Mucosa of descending colon (tissue), 3 donors: ENCODE measurements at places on chromosomes 6 and 20. TPM values are rescaled to one million over a fixed set of nuclear protein-coding genes. Genes with fewer than 3 reads are reported as not detected.

Gene TSPO2
- total RNA-seq, result not detected

Gene MCCD1
- total RNA-seq, result not detected

- DNase-seq, result no peak
Observed at GRCh38 chr6:108578595-108579327, 18.0 kb downstream of the FOXO3 start.

DNA sequence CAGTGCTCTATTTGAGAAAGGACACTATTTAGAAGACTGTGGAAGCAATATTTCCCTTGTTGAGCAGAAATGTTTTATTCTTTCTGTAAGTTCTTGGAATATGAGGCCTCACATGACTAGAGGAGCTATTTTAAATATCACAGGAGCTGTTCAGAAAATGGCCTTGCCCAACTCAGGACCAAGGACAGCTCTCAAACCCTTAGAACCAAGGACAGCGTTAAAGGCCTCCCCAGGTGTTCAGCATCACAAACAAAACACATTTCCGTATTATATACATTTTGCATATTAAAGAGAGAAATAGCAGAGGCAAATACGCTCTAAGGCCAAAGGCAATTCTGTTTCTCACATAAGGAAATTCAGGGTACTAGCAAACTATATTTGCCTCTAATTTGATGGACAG, 631.4 kb downstream of the CDH26 start:
- DNase-seq, result no peak

DNA sequence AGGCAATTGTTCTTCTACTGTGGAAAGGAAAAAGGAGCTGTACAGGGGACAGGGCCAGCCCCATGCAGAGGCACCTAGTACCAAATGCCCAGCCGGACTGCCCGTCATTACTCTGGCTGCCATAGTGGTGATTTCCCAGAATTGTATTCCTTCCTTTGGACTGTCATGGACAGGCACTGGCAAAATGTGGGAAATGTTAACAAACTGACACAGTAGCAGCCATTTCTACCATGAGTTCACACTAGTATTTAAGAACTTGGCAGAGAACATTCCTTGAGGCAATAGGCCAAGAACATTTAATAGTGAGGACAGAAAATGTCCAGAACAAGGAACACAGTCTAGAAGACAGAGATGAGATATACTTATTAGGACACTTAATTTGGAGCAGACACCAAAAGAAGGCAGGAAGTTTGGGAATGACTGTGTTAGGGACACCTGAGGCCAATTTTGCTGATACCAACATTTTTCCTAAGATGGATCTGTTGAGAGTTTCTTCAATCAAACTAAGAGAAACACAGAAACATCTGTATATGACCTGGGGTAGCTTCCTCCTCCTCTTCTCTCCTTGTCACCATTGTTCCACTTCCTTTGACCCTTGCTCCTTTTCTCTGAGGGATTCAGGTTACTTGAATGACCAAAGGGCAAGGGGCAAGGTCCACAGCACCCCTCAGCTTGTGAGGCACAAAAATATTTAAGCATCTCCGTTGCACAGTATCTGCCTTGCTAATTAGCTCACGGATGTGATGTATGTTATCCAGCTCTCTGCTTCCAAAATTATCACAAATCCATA, 14.9 kb downstream of the ADTRP start:
- DNase-seq, result no peak

DNA sequence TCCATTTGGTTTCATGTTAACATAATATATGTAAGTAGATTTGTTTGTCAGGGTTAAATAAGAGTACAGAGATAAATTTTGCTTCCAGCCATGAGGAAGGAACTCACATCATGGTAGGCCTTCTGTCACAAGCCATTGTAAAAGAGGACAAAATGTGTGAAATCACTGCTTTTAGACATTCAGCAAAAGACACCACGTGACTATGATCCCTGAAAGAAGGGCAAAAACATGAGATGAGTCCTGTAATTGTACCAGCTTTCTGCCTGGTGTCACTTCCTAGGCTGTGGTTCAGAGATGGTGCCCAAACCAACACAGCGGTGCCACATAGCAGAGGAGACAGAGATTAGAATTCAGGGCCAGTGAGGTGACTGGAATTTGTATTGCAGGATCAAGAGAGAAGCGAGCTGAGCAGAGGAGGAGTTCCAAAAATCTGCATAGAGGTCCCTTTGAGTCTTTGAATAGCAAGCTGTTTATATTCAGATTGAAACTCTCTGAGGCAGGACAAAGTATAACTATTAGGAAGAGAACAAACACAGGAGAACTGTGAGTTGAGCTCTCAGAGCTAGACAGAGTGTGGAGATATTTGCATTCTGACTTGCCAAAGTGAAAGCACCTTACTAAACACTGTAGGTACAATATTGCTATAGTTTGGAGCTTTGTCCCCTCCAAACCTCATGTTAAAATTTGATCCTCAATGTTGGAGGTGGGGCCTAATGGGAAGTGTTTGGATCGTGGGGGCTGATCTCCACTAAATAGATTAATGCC, 52.6 kb upstream of the PDE7B start:
- DNase-seq, result no peak

DNA sequence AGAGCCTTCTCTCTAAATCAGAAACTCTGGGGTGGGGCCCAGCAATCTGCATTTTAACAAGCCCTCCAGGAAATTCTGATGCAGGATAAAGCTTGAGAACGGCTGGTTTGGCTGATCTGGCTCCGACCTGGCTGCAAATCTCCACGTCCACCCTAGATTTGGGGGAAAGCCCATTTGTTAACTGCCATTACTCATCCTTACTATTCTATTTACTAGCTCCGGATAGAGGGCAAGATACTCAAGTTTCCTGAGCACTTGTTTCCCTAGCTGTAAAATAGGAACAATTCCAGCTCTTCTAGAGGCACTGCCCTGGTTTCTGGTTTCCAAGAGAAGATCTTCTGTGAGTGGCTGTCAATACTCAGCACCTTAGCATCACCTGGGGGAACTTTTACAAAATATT, 44.4 kb downstream of the DAAM2 start:
- no peak for DNase-seq

DNA sequence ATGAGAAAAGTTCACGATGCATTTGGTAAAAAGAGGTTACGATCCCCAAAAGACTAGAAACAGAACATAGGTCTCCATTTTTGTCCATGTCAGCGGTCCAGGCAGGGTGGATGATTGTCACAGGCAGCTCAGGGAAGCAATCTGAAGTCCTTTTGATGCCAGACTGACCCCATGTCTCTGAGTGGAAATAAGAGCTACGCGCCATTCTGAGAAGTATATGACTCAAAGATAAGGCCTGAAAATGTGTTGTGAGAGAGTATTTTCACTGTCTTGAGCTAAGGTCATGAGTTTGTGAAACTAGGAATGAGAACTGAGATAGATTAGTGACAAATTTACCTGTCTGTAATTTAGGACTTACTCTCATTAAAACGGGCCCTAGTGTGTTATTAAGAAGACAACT, 69.5 kb downstream of the LYRM4 start:
- DNase-seq, result no peak

Gene PLCB4
- total RNA-seq, result 51.2 TPM

GRCh38 chr6:8434727-8435092, 635 bp downstream of the SLC35B3 start:
- no peak for DNase-seq

Gene ACTR5
- 6.0 TPM for total RNA-seq

- DNase-seq, result no peak
Observed at GRCh38 chr6:89355511-89356194, 3.1 kb upstream of the UBE2J1 start.

Gene CUL7
- 15.1 TPM for total RNA-seq

DNA sequence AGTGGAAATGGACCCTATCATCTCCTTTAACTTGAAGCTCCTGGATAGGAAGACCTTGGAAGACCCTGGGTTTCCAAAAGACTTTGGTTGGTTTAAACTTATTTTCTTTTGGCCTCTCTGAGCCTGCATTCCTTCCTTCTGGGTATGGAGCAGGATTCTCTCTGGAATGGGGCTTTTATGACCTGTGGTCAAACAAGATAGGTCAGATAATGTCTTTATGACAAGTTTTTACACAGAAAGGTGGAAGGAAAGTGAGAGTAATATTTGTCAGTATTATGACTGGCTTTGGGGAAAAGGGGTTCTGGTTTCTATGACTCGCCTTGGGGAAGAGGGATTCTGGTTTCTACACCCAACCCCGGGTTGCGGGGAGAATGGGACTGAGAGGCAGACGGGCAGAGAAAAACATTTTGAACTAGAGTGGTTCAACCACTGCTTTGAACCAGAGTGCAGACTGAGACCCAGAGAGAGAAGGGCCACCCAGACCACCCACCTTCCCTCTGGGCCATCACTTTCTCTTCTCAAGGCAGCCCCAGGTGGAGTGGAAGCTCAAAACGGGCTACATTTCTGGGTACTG, 37.6 kb upstream of the KCNK5 start:
- no peak for DNase-seq

Gene PROKR2
- total RNA-seq, result not detected

DNA sequence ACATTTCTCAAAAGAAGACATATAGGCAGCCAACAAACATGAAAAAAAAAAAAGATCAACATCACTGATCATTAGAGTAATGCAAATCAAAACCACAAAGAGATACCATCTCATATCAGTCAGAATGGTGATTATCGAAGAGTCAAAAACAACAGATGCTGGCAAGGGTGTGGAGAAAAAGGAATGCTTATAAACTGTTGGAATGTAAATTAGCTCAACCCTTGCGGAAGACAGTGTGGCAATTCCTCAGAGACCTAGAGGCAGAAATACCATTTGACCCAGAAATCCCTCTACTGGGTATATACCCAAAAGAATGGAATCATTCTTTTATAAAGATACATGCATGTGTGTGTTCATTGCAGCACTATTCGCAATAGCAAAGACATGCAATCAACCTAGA, 303.8 kb upstream of the THEMIS start:
- no peak for DNase-seq

Gene CD164
- 337 TPM for total RNA-seq

DNA sequence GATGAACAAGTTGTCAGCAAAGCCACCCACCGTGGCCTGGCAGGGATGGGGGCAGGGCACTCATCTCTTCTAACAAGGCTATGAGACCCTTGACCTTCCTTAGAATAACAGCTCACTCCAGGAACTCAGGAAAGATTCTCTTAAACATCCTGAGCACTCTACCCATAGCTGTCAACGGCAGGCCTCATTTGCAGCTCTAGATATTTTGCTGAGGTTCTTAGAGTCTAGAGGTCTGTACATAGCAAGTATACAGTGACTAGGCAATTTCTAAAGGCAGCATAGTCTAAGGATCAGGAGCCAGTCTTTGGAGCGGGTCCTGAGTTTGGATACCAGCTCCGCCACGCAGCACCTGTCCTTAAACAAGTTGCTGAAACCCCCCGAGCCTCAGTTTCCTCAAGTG, 11.7 kb downstream of the TRERF1 start:
- DNase-seq, result no peak

DNA sequence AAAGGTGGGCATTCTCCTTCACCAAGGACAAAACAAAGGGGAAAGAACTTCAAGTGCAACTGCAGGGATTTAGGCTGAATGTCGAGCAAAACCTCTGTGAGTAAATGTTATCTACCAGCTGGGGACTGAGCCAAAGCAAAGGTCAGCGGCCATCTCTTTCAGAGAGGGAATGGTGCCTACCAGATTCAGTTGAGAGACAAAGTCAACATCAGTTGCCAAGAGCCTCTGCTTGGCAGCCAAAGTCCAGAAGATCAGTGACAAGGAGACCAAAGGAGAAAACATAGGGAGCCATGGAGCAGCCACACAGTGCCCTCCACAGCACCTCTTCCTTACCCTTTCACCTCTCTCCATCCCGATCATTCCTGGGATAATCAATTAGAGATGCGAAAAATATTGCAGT, 472.5 kb downstream of the KIF16B start:
- DNase-seq, result no peak

Gene C20orf144
- total RNA-seq, result not detected

Gene AVP
- not detected for total RNA-seq

DNA sequence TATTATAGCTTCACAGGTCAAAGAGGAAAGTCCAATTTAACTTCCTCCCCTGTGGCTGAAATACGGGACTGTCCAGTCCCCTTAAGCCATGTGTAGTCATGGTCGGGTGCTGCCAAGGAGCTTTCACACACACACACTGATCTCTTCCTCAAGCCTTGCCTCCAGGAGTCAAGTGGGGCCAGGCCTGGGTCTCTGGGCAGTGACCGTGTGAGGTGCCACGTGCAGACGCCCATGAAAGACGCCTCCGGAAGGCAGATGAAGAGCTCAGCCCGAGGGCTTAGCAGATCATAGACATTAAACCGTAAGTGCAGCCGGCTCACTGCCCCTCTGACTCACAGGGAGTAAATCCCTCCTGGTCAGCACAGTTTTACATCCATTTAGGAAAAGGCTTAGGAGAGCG, 4.2 kb downstream of the GABRR2 start:
- no peak for DNase-seq

Gene LY6G6D
- total RNA-seq, result 6.1 TPM

DNA sequence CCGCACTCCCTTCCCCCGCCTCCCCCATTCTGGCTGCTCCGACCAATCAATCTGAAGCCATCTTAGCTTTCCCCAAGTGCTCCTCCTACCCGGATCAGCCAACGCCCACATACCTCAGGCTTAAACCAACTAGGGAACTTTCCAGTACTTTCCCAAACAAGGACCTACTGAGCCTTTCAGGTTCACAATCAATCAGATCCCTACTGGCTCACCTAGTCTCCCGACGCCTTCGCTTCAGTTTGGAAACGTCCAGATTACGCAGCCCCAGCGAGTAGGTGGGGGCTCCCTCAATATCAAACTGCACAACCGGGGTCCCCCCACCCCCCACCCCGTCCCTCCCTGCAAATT, 432 bp downstream of the HSPA1L start:
- peak; percentile 96 for DNase-seq

DNA sequence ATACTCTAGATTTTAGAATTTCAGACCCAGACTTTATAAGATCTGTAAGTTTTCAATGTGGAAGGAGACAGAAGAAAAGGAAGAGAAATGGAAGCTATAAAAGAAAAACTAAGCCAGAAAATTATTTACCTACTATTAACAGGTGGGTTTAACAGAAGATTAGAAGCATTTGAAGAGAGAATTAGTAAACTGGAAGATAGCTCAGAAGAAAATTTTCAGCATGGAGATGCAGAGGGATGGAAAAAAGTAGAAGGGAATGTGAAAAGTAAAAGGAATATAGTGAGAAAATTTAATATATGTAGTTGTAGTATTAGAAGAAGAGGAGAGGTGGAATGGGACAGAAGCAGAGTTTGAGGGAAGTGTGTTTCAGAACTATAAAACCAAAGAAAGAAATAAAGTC, 56.1 kb downstream of the QKI start:
- no peak for DNase-seq
